ENCODE measurements at places on chromosomes 16 and 17. TPM values are rescaled to one million over a fixed set of nuclear protein-coding genes. Genes with fewer than 3 reads are reported as not detected.

DNA sequence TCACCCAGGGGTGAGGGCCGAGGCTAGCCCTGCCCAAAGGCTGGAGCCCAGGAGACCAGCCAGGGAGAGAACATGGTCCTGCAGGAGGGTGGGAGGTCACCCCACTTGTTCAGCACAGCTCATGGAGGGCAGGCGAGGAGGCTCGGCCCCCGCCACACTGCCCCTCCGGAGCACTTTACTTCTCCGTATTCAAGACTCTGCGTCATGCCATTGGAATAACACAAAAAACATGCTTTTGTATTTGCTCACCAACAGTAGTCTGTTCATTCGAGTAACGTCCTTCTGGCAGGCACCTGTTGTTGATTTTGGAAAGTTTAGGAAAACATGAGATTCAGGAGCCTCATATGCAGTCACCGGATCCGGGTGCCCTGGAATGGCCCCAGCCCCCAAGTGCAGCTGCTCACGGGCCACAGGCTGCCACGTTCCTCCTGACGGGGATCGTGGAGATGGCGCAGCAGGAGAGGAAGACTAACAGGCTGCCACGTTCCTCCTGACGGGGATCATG, 81.1 kb upstream of the DNAH17 start:
- DNase-seq: no peak

DNA sequence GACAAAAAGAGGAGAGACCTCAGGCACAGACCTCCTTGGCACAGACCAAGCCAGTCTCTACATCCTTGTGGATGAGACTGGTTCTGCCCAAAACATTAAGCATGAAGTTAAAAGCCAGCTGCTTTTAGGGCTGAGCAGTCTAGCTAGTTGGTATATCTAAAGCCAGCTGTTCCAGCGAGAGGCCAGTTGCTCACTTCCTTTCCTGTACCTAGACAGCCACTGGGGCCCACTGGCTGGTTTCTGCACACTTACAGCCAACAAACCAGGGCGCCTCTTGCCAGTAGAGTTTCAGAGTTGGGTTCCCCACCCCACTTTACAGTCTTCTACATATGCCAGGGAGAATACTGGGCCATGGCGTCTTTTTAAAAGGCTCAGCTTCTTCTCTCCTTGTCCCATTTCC, 242.4 kb downstream of the ZFHX3 start:
- no peak for DNase-seq

- no peak for DNase-seq
These were observed 18.1 kb upstream of the ITPRIPL2 start for GRCh38 chr16:19095654-19096053.

DNA sequence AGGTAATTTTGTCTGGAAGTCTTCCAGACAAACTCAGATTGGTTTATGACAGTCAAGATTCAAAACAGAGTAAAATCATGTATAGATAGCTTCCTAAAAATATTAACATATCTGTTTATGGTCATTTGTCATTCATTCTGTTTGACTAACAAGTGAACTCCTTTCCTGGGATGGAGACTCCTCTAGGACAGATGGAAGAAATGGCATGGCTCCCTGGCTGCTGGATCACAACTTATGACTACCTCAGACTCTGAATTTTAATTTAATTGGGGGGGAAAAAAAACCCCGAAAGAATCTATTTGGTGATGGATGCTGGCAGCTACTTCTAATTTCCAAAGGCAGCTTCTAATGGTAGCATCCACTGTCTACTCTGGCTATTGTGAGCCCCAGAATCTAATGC, 34.6 kb downstream of the PHLPP2 start:
- no peak for DNase-seq

GRCh38 chr17:17877529-17878358, 41.0 kb upstream of the SREBF1 start:
- DNase-seq: no peak

DNA sequence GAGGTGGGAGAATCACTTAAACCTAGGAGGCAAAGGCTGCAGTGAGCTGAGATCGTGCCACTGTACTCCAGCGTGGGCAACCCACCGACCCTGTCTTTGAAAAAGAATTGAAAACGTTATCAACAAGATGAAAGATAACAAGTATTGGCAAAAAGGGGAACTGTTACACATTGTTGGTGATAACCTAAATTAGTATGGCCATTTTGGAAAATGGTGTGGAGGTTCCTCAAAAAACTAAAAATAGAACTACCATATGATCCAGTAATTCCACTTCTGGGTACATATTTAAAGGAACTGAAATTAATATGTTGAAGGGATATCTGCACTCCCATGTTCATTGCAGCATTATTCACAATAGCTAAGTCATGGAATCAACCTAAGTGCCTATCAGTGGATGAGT, 61.0 kb downstream of the ABHD15 start:
- DNase-seq: no peak

DNA sequence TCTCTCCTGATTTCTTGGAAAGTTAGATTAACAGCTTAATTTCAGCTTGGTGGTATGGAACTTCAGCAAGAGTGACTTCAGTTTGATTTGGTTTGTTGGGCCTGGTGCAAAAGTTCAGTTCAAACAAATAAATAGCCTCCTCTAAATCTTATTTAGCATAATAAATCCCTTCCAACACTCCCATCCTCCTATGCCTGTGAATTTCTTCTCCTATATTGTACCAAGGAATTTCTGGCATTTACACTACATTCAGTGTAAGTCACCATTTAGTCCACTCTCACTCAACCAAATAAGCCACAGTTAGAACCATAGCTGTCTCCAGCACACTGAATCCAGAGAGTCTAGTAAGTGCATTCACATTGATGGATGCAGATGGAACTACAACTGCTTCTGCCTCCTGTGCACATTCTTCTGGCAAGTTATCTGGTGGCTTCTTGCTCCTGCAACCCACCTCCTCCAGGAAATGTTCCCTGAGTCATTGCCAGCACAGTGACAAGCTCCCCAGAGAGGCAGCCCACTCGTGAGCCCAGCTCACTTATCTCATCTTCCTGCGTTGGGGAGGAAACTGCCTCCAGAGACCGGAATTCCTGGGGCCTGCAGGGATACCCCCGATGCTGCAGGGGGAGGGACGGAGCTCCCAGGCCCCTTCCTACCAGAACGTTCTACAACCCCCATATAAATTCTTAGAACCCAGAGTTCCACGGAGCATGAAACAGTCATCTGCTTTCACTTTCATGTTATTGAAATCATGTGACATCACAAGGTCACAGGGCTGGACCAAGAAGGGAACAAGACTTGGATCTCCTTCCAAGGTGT, 318.3 kb downstream of the PHKB start:
- DNase-seq: peak; percentile 35

DNA sequence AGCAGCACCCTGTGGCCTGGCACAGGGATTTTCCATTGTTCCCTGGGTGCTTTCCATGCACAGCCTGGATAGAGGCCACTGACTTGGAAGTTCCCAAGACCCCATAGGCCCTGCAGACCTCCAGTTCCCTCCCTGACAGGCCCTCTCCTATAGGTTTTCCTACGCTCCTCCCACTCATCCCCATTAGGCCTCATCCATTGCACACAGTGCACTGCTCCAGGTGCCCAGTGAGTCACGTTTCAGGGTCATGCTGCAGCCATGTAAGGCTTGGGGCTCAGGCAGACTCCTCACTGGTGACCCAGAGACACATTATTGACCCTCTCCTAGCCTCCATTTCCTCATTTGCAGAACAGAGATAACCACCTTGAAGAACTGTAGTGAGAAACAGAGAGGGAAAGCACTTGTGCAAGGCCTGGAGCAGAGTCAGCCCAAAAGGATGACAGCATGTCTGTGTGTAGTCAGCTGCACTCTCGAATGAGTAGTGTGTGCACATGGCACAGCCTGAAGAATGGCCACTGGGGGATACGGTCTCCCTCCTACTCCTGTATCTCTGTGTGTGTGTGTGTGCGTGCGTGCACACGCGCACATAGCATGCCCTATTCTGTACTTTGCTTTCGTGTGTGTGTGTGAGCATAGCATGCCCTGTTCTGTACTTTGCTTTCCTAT, 26.8 kb downstream of the DRC3 start:
- DNase-seq: no peak

GRCh38 chr17:7021993-7022778, 664 bp upstream of the BCL6B start:
- DNase-seq: peak; percentile 80

DNA sequence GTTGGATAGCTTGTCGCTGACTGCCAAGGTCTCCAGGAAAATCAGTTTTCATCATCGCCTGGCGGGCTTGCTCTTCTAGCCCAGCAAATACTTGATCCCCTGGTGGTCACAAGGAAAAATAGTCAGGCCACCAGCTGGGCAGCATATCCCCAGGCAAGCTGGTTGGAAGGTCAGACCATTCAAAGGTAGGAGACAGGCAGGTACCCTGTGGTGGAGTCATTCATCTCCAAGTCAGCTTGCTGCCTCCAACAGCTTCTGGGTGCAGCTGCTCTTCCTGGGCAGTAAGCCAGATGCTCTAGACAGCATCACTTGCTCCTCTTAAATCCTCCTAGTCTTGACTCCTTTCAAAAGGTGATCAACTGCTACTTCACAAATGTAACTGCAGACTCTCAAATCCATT, 16.0 kb downstream of the ZNF821 start:
- DNase-seq: no peak

GRCh38 chr17:13046361-13046760, 28.5 kb upstream of the ELAC2 start:
- no peak for DNase-seq

GRCh38 chr16:6496996-6497395, 835.6 kb upstream of the RBFOX1 start:
- no peak for DNase-seq

DNA sequence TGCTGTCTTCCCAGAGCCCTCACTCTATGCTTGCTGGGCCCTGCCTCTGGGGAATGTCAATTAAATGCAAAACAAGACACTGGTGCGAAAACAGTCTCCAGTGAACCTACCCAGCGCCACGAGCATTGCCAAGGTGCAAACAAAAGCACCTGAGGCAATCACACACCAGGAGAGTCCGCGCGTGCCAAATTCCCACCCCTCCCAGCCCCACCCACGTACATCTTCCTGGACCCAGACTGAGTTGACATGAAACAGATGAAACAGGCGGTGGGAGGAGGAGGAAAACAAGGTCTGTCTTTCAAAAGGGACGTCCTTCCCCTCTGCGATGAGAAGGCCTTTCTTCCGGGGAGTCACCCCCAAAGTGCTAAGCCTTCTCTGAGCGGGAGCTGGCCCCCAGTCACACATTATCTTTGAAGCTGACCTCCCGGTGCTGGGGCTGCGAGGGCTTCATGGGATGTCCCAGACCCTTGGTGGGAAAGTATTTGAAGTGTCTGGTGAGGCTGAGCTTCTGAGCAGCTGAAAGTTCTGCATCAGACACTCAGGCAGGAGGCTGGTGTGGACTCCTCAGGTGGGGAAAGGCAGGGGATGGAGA, 200.4 kb downstream of the AXIN2 start:
- DNase-seq: no peak

GRCh38 chr16:14427371-14427948, 202.6 kb downstream of the PARN start:
- no peak for DNase-seq

DNA sequence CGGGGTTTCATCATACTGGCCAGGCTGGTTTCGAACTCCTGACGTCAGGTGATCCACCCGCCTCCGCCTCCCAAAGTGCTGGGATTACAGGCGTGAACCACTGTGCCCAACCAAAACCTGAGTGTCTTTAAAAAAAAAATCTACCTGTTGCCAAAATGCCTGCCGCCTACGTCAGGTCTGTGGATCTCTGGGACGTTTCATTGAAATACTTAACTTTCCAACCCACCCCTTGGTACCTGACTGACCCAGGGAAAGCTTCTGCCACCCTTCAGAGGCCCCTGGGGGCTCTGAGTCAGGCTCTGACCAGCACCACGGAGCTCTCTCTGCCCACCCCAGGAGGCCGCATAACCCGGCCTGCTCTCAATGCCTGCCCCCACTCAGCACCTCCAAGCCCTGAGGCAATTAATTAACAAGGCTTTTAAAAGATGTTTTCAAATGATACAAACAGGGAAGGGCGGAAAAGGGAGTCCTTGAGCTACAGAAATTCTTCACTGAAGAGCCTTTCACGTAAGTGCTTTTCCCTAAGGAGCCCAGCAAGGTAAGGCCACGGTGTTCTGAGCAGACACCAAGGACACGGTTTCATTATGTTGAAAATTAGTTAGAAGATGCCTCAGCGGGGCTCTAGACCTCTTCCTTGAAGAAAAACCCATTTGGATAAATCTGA, 29.3 kb upstream of the GSG1L start:
- DNase-seq: no peak

DNA sequence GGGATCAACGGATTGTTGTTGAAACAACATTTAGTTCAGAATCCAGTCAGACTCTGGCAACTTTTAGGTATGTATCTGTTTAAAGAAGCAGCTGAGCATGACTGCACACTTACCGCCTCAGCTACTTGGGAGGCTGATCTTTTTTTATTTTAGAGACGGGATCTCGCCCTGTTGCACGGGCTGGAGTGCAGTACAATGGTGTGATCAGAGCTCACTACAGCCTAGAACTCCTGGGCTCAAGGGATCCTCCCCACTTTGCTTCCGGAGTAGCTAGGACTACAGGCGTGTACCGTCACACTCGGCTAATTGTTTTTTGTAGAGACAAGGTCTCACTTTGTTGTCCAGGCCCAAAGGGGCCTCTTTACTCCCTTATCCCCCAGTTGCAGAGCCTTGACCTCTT, 2.3 kb downstream of the SPG7 start:
- no peak for DNase-seq

- peak; percentile 87 for DNase-seq
These were observed 86.4 kb downstream of the FOXL1 start for GRCh38 chr16:86664522-86665318.

DNA sequence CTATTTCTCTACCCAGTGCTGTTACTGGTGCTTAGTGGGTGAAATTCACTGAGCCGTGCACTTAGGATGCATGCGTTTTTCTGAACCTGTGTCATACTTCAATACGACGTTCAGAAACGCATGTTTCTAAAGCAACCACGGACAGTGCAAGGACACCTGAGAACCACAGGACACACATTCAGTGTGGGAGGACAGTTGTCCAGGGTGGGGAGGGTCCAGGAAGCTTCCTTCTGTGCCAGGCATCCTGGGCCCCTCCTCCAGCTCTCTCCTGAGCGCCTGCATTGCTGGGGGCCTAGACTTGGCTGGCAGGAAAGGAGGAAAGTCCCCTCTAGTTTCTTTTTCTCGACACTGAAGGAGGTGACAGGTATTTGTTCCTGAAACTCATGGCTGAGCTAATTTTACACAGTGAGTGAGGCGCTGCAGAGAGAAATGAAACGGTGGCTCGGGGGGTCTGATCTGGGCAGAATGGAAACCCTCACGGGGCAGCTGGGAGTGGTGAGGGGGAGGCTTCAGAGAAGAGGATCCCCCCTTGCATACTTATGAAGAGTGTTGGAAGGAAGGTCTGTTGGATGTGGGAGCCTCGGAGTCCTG, 89.9 kb downstream of the IRF8 start:
- peak; percentile 79 for DNase-seq

GRCh38 chr16:69490707-69491324, 66.4 kb downstream of the CYB5B start:
- no peak for DNase-seq

Gene MNT
- 13.1 TPM for total RNA-seq

Gene JUP
- total RNA-seq: 0.33 TPM

Gene CACNA1H
- total RNA-seq: 0.84 TPM

Gene CD300LG
- total RNA-seq: not detected

Gene SP6
- 0.19 TPM for total RNA-seq

Gene QPRT
- 9.2 TPM for total RNA-seq

Gene HSD11B2
- total RNA-seq: 0.86 TPM

Gene SLC6A4
- total RNA-seq: not detected

Gene DHX40
- total RNA-seq: 15.3 TPM

Gene TAT
- not detected for total RNA-seq

Gene RNF135
- 5.4 TPM for total RNA-seq

Gene KRTAP4-6
- not detected for total RNA-seq

Gene ADAP2
- 0.32 TPM for total RNA-seq

Gene ESRP2
- 0.21 TPM for total RNA-seq

All from activated naive CD4-positive, alpha-beta T cell treated with anti-CD3 and anti-CD28 coated beads for 36 hours (primary cell).